CD4-positive, CD25-positive, alpha-beta regulatory T cell (primary cell): ENCODE measurements at places on chromosomes 7 and 10. TPM values are rescaled to one million over a fixed set of nuclear protein-coding genes. Genes with fewer than 3 reads are reported as not detected.

GRCh38 chr7:95004618-95005247 is 97.3 kb downstream of the PPP1R9A start:
- DNase-seq = no peak

GRCh38 chr7:80940539-80941207 is 21.8 kb upstream of the SEMA3C start:
- DNase-seq = no peak

DNA sequence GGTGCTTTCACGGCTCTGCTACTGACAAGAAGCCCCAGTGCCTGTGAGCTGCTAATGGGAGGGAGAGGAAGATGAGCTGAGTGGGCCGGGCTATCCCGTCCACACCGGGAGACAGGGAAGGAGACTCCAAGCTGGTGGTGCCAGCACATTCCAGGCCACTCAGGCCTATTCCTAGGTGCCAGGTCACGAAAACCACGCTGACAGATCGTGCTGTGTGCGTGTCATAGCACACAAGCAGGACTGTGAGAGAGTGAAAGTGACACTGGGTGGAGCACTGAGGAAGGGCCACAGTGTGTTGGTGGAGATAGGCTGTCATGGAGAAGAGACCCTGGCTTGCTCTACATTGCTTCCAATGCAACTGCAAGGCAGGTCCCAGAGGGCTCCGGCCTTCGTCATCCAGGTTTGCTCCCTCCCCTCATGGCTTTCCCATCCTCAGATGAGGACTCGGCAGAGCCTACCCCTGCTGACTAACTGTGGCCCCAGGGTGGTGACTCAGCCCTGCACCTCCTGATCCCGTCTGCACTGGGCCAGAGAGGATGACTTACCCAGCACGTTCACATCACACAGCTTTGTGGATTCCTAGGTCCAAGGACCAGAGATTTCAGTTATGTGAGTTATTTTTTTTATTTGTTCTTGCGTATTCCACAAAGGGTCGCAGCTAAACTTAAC is 167.3 kb downstream of the EGFR start:
- DNase-seq = no peak

DNA sequence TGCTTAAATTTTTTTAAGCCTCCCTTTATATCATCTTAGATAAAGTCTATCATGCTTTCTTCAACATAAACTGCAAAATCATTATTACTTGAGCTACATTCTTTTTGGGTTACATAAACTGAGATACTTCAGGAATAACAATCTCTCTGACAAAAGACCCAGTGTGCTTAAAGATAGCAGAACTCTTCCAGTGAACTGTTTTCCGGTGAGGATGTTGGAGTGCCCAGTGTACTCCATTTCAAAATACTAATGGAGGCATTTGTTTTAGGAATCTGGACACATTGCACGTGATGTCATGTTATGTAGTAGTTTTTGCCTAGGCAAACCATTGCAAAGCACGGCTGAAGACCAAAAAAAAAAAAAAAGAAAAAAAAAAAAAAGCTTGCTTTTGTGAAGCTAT is 388.2 kb upstream of the CELF2 start:
- no peak for DNase-seq

DNA sequence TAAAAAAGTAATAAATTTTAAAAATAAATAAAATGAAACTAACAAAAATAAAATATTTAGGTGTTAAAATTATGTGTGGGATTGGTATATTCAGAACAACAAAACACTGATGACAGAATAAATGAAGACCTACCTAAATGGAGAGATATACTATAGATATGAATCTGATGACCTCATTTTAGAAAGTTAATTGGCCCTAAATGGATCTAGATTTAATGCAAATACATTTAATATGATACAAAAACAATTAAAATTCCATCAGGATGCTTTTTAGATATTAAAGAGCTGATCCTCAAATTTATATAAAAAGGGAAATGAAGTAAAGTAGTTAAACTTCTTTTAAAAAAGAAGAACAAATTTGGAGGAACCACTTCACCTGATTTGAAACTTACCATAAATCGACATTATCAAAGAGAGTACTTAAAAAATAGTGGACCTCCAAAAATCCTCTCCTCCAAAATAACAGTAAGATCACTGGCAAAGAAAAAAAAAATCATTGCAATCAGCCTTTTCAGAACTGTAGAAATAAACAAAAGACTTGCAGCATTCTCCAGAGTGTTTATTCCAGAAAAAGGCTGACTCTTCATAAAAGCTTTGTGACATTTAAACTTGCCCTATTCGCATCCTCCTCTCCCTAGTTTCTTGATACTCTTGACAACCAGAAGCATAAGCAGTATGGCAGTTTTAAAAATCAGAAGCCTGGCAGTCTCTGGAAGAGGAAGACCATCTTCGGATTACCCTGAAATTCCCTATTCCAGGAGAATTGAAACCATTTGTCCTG is 125.9 kb upstream of the AKR1E2 start:
- no peak for DNase-seq

Gene COL28A1
- 0.35 TPM for total RNA-seq

Gene SLC26A3
- not detected for total RNA-seq

Gene EN2
- not detected for total RNA-seq

Gene CACNB2
- total RNA-seq = 0.39 TPM

Gene LRRC18
- total RNA-seq = not detected

Gene ADRB1
- 0.17 TPM for total RNA-seq

Gene PTN
- total RNA-seq = not detected
